Left lung (tissue), 14 donors: ENCODE measurements at places on chromosomes 11 and 22.

GRCh38 chr22:27912101-27912500 is 7.0 kb downstream of the PITPNB start:
- peaks cover 23% of the 10 kb centered on the region for H3K4me1 ChIP-seq
- no peak overlapping the region for H3K27ac ChIP-seq
- no peaks in the 10 kb centered on the region for H3K27me3 ChIP-seq
- no peaks in the 10 kb centered on the region for H3K36me3 ChIP-seq
- no peak overlapping the region for H3K4me3 ChIP-seq

DNA sequence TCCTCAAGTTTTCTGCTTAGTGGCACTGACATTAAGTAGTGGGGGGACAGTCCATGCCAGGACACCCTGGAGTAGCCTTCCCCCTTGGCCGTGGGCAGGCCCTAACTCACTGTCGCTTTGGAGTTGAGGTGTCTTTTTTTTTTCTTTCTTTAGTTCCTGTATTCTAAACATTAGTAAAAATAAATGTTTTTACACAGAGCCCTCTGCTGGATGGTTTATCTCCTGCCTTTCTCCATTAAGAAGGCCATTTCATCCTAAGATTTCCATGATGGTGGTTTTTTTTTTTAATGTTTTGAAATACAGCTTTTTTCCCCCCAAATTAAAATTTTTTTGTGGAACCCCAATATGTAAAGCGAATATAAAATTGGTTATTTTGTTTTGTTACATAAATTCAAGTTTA is 1.8 kb upstream of the TIGD3 start:
- peaks cover 23% of the 10 kb centered on the region for H3K27me3 ChIP-seq
- no peak overlapping the region for H3K4me3 ChIP-seq
- peaks cover 50% of the 10 kb centered on the region for H3K36me3 ChIP-seq
- H3K27ac ChIP-seq: no peak overlapping the region
- peaks cover 10% of the 10 kb centered on the region for H3K4me1 ChIP-seq
- no peak for DNase-seq

- no peak for DNase-seq
- H3K4me3 ChIP-seq: no peak overlapping the region
- no peak overlapping the region for H3K27ac ChIP-seq
- no peaks in the 10 kb centered on the region for H3K36me3 ChIP-seq
- H3K27me3 ChIP-seq: peaks cover 68% of the 10 kb centered on the region
- H3K4me1 ChIP-seq: no peaks in the 10 kb centered on the region
Observed at GRCh38 chr22:36641902-36642640, 61.5 kb downstream of the CACNG2 start.

DNA sequence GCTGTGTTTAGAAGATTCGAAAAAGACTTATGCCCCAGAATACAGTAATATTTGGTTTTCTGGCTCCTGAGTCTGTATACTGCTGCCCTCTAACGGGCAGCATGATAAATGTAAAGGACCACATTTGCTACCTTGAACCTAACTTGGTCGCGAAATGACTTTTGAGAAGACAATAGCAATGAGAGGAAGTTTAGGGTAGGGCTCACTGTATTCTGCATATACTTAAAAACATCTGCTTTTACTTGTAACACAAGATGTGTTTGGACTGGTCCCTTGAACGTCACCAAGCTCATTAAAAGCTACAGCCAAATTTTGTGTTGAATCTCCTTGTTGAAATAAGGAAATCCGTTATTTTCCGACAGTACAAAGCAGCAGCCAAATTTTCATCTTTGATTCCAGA is 309.1 kb downstream of the SWAP70 start:
- no peak overlapping the region for H3K27ac ChIP-seq
- H3K27me3 ChIP-seq: no peaks in the 10 kb centered on the region
- peak; percentile 63 for DNase-seq
- no peaks in the 10 kb centered on the region for H3K4me1 ChIP-seq

DNA sequence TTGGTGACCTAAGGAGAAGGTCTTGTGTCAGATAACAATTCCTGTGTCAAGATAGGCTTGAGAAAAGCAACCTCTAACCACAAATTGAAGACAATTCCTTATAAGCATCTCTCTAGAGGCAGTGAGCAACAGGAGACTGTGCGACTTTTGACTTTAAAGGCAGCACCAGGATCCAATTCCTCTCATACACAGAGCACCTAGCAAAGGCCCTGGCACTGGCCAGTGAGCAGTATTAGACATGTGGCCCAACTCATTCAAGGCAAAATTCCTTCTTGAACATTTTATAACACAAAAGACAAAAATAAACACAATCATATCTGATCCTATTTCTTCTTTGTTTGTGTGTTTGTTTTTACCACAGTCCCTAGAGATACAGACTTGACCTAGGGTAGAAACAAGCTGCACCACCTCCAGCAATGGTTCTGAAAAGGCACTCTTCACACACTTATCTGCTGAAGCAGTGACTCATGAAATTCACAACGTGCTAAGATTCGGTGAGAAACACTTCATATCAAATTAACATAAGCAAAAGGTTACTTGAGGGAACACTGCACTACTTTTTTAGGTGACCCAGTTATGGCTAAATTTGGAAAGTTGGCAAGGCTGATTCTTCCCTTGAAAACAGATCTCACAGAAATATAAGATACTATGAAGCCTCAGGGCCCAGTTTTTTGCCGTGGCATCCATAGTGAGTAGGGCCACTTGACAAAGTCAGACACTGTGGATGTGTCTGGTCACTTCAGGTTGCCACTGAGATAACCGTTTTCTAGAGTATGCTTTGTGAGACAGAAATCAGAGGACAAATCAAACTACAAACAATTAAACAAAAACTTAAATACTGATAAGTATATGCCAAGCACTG is 1018.9 kb downstream of the DLG2 start:
- H3K36me3 ChIP-seq: no peaks in the 10 kb centered on the region
- H3K4me3 ChIP-seq: no peak overlapping the region
- H3K27ac ChIP-seq: no peak overlapping the region
- peak; percentile 18 for DNase-seq
- H3K4me1 ChIP-seq: no peaks in the 10 kb centered on the region
- H3K27me3 ChIP-seq: no peaks in the 10 kb centered on the region

- no peak overlapping the region for H3K4me3 ChIP-seq
- peaks cover 24% of the 10 kb centered on the region for H3K27me3 ChIP-seq
- H3K36me3 ChIP-seq: no peaks in the 10 kb centered on the region
- no peak overlapping the region for H3K27ac ChIP-seq
Observed at GRCh38 chr22:49025791-49026493, 801.7 kb downstream of the BRD1 start.

DNA sequence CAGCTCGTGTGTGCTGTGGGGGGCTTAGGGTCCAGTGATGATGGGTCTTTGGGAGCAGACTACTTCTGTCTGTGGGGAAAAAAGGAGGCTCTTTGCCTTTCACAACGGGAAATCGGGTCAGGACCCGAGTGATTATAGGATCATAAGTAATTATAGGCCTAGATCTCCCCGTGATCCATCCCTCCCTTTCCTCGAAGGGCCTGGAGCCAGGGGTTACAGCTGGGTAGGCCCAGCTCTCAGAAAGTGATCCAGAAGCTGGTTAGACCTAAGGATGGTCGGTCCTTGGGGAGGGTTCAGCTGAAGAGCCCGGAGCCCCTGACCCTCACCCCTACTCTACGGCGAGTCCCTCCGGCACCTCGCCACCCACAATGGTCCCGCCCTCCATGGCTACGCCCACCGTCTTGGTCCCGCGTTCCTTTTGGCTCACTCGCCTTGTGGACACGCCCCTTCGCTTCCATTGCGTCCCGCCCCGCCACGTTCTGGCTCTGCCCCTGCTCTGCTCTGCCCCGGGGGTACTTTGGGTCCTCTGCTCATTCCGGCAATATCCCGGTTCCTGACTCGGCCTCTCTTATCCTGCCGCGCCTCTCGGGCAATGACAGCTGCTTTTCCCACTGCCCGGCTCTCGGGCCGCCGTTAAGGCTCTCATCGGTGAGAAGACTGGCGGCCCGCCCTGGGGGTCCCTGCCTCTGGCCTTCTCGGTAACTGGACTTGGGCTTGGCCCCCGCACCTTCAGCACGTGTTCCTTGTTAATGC is 5.0 kb downstream of the IGSF22 start:
- peak overlapping the region; percentile 57 for H3K27ac ChIP-seq
- H3K4me1 ChIP-seq: no peaks in the 10 kb centered on the region
- no peaks in the 10 kb centered on the region for H3K27me3 ChIP-seq

DNA sequence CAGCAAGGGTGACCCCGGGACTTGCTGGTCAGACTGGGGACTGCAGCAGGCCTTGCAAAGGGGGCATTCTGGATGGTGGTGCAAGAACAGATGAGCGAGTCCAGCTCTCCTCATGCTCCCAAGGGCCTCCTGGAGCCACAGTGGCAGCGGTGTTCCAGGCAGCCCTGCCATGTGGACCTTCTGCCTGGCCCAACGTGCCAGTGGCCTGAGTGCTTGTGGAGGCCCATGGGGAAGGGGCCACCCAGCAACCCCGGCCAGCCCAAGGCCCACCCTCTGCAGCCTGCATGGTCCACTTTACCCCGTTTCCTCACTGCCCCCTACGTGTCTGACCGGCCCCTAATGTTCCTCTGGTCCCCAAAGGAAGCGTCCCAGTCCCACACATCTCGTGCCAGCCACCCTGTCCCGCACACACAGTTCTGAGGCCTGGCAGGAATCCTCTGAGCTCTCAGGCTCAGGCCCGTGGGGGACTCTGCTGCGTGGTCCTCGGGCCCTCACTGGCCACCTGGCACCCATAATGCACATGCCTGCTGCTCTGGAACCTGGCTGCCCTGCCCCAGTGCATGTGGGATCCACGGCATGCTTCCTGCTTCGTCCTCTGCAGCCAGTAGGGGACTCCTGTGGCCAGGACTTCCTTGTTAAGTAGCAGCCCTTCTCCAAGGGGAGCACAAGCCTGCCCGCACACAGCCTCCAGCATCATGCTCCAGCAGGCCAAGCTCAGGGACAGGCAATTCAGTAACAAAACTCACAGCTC is 85.5 kb downstream of the DGCR2 start:
- H3K36me3 ChIP-seq: peaks cover 50% of the 10 kb centered on the region
- H3K4me3 ChIP-seq: no peak overlapping the region
- H3K4me1 ChIP-seq: no peaks in the 10 kb centered on the region
- peaks cover under 1% of the 10 kb centered on the region for H3K27me3 ChIP-seq

DNA sequence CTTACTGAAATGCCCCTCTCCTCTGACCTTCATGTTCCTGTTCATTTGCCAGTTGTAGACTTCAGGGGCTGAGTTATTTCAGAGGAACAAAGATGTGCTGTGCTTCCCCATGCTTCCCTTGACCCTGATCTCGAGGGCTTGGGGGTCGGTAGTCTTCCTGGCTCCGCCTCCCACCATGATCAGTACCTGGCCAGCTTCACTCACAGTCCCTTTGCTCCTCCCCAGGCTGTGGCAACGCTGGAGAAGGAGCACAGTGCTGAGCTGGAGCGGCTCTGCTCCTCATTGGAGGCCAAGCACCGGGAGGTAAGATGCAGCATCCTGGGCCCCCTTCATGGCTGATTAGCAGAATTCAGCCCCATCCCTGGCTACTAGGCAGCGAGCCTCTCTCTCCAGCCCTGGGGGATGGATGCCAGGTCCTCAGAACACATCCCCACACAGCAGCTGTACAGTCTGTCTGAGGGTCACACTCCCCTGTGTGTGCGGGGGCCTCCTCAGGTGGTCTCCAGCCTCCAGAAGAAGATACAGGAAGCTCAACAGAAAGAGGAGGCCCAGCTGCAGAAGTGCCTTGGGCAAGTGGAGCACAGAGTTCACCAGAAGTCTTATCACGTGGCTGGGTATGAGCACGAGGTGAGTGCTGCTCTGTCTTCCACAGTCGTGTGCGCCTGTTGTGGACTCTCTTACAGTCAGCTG is 64.5 kb downstream of the CEP164 start:
- H3K4me1 ChIP-seq: no peaks in the 10 kb centered on the region
- no peak overlapping the region for H3K27ac ChIP-seq
- H3K27me3 ChIP-seq: no peaks in the 10 kb centered on the region
- H3K36me3 ChIP-seq: peaks cover 98% of the 10 kb centered on the region
- H3K4me3 ChIP-seq: no peak overlapping the region

DNA sequence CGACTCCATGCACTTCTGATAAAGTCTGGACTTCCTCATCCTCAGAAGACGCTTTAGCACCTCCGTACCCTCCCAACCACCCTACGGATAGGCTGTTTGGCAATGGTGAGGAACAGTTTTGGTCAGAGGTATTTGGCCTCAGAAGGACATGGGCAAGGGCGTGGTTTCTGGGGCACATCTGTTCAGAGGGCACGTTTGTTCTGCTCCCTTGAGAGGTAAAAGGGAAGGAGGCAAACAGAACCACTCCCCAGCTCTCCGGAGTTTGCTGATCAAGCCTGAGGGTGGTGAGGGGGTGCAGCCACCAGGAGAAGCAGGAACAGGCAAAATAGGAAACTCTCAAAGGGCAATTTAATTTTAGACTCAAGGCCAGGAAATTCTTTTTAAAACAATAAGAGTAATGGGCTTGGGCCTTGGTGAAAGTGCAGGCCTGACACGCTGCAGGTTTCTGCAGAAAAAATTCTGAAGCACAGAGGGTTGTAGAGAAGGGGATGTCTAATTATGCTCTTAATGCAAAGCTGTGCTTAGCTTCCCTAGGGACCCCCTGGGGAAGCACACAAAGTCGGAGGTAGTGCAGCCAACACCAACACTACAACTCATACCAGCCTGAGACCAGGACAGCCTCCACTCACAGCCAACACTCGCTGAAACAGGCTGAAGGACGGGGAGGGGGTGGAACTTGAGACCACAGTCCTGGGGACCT is 23.3 kb downstream of the ETS1 start:
- peak overlapping the region; percentile 68 for H3K27ac ChIP-seq
- no peaks in the 10 kb centered on the region for H3K27me3 ChIP-seq
- H3K36me3 ChIP-seq: no peaks in the 10 kb centered on the region
- no peak overlapping the region for H3K4me3 ChIP-seq
- H3K4me1 ChIP-seq: no peaks in the 10 kb centered on the region

- DNase-seq: peak; percentile 58
- no peak overlapping the region for H3K4me3 ChIP-seq
- H3K4me1 ChIP-seq: no peaks in the 10 kb centered on the region
- no peaks in the 10 kb centered on the region for H3K36me3 ChIP-seq
Observed at GRCh38 chr11:119196833-119197483, 9.2 kb upstream of the CBL start.

GRCh38 chr11:32139896-32140520 is 49.1 kb downstream of the RCN1 start:
- H3K27ac ChIP-seq: no peak overlapping the region
- H3K4me1 ChIP-seq: no peaks in the 10 kb centered on the region

DNA sequence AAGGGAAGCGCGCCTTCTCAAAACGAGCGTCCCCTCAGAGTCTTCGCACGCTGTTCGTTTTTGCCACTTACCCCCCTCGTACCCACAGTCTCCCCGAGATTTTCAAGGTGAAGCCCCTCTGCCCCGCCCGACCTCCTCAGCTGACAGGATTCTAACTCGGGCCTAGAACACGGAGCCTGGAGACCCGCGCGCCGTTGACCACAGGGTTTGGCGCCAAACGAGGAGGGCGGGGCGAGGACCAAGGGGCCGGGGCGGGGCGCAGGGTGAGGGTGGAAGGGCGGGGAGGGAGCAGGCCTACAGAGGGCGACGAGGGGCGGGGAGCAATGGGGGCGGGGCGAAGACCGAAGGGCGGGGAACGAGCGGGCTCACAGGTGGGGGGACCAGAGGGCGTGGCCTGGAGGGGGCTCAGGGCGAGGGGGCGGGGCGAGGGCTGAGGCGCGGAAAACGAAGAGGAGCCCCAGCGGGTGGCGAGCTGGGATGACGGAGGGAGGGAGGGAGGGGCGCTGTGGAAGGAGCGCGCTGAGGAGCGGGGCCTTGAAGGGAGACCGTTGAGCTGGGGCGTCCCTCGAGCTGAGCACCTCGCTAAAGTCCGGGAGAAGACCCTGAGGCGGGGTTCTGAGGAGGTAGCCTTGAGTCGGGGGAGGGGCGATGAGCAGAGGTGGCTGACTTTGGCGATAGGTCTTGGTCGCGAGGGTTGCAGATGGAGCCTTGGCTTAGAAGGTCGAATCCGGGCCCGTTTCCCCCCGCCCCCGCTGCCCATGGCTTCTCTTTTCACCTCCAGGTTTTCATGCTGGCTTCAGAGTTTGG is at the start of gene DMC1:
Gene DMC1 (minus strand): TSS at position 212 of the 807 bp plus-strand sequence. CDS start 1,927 bp downstream, outside the sequence.
- peaks cover 19% of the 10 kb centered on the region for H3K27me3 ChIP-seq
- peak within 1 kb of the TSS; percentile 50 for H3K4me3 ChIP-seq
- DNase-seq: peak; percentile 91
- no peaks in the 10 kb centered on the region for H3K36me3 ChIP-seq
- H3K4me1 ChIP-seq: peaks cover 3% of the 10 kb centered on the region
- no peak within 1 kb of the TSS for H3K27ac ChIP-seq
